Neural progenitor cell (in vitro differentiated cells): ENCODE measurements at places on chromosomes 7 and 10.
A peak's percentile ranks its signal among the peaks of the same experiment; 100 is the strongest.

GRCh38 chr7:157044147-157044687 is 33.8 kb upstream of the MNX1 start:
- DNase-seq: no peak

DNA sequence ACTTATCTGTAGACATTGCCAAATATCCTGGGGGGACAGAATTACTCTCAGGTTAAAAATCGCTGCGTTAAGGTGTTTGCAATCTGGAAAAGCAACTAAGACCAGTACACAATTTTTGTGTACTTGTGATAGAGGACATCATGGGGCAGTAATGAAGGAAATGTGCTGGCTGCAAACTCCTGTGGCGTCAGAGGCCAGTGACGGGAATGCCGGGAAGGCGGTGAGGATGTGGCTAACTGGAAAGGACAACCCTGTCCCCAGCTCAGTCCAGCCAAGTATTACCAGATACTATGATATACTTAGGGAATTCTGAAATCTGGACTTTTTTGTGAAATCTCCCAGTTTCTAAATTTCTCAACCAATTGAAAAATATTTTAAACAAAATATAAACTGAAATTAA is 103.1 kb upstream of the NANOS1 start:
- DNase-seq: peak; percentile 0

DNA sequence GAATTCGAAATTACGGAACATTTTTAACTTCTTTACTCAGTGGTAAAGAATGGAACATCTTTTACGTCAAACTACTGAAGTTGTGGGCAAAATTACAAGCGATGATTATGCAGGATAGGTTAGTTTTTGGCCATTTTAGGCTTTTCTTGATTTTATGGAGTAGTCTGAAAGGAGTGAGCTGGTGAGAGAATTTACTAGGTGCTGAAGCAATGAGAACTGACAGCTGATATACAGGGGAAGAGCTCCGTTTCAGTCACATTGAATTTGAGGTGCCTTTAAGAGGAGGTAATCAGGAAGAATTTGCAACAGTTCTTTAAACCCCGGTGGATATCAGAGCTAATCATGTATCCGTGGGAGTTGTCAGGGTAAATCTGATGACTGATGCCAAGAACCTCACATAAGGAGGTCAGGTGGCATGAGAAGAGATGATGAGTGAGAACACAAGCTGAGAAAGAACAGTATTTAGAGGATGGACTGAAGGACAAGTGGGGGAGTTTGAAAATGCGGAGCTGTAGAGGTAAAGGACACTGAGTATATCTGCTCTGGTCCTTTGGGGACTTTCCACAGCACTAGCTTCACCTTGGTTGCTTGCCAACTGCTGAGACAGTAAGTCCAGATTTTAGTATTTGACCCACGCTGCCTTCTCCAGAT is 104.3 kb downstream of the AHR start:
- no peak for DNase-seq

GRCh38 chr7:22564511-22565045 is 64.6 kb upstream of the STEAP1B start:
- DNase-seq: no peak

DNA sequence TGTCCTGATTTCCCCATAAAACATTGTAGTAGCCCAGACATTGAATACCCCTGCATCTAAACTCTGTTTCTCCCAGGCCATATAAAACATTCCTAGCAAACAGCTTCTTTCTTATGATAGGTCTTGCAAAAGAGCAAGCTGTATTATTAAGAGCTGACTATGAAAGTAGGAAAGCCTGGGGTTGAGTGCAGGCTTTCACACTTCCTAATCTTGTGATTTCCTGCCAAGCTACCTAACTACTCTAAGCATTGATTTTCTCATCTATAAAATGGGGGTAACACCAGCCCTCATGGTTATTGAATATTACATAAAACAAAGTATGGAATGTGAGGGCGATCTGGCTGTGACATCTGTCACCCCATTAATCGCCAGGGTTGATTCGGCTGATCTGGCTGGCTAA is 81.8 kb downstream of the ZNF277 start:
- DNase-seq: no peak

DNA sequence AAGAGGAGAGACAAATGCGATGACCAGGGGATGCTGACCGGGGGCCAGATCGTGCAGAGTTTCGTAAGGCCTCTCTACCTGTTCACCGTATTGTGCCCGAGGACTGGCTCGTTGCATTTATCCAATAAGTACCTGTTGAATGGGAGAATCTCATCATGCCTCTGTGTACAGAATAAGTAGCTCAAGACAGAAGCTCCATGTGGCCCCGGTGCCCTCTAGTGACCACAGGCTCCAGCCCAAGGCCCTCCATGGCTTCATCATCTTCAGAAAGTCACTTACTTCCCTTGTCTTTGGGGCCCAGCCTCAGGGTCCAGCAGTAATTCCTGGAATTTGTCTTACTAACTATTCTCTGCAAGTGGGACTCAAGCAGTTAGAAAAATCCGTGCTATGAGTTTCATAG is 151.0 kb downstream of the CHN2 start:
- peak; percentile 71 for DNase-seq
